ENCODE measurements at places on chromosomes 5 and 9.

DNA sequence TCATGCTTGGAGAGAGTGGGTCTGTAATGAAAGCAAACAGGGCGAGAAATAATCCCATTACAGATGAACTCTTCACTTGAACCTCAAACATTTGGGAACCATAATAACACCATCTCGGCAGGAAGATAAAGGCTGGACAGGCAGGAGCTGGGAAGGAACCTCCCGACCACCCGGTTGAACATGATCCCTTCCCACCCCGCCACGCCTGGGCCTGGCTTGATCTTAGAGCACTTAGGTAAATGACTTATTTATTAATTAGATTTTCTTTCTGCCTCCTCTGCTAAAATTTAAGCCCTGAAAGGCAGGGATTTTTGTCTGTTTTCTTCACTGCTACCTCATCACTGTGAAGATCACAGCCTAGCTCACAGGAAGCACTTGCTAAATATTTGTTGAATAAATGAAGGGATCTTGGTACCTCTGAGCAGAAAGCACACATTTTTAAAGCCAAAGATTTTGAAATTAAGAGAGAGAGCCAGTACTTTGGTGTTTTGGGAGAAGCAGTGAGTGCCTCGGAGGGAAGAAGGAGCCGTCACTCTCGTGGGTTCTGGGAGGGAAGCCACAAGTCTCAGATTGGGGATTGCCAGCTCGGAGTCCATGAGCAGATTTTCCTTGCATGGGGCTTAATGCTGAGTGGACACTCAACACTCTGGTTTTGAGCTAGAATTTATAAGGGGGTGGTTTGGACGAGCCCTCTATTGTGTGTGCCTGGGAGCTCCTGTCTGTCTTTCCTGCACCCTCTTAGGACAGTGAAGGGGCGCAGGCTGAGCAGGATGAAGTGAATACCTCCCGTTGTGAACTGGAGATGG is 133.3 kb downstream of the MACROH2A1 start:
- peaks cover 2% of the 10 kb centered on the region for H3K27me3 ChIP-seq
- H3K36me3 ChIP-seq = no peaks in the 10 kb centered on the region
- H3K27ac ChIP-seq = no peak overlapping the region
- peaks cover 2% of the 10 kb centered on the region for H3K4me1 ChIP-seq

GRCh38 chr9:71675857-71676165 is 92.5 kb downstream of the CEMIP2 start:
- H3K27ac ChIP-seq = no peak overlapping the region
- H3K27me3 ChIP-seq = no peaks in the 10 kb centered on the region
- no peak for DNase-seq
- no peak overlapping the region for H3K4me3 ChIP-seq
- H3K4me1 ChIP-seq = no peaks in the 10 kb centered on the region

- H3K27ac ChIP-seq = no peak overlapping the region
- DNase-seq = no peak
- no peaks in the 10 kb centered on the region for H3K36me3 ChIP-seq
- no peak overlapping the region for H3K4me3 ChIP-seq
- no peaks in the 10 kb centered on the region for H3K27me3 ChIP-seq
These were observed 82.3 kb downstream of the SECISBP2 start for GRCh38 chr9:89400403-89401116.

DNA sequence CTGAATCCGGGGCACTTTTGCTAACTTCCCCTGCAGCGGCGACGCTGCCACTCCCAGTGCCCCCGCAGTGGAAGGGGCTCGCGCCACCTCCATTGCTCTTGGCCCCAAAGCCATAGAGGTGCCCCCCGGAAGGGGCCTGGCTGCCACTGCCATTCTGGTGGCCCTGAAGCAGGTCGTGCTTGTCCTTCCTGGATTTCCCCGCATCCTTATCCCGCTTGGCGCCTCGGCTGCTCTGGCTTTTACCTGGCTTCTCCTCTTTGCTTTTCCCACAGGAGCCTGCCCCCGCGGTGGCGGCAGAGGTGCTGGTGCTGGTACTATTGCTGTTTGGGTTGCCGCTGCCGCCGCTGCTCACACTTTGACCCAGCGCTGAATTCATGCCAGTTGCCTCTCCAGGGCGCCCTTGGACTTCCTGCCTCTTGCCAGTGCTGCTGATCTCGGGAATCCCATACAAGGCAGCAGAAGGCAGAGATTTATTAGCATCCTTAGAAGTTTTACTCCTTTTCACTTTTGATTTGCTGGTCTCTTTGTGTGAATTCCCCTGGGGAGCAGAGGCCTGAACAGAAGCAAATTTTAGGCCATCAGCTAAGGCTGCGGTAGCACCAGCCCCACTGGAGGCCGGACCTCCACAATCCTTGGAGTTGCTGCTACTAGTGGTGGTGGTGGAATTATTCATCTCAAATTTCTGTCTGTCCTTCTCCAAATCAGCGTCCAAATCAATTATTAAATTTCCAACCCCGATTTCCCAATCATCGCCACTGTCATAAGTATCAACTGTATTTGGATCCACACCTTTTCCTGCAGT is 2.1 kb downstream of the ZNF608 start:
- H3K4me3 ChIP-seq = peak overlapping the region; percentile 82
- H3K4me1 ChIP-seq = peaks cover 2% of the 10 kb centered on the region
- H3K27ac ChIP-seq = peak overlapping the region; percentile 76
- no peak for DNase-seq
- H3K27me3 ChIP-seq = no peaks in the 10 kb centered on the region

DNA sequence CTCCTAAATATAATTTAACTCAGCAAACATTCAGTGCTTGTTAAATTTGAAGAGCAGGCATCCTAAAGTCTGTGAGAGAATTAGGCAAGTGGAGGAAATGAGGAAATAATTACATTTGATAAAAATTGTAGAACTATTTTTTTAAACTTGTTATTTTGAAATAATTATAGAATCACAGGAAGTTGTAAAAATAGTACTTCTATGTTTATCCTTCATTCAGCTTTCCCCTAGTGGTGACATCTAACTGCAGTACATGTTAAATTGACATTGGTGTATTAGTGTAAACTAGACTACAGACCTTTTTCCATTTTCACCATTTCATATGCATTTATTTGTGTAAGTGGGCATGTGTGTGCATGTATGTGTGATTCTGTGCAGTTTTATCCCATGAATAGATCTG is 51.6 kb downstream of the F2RL2 start:
- no peaks in the 10 kb centered on the region for H3K4me1 ChIP-seq
- H3K27me3 ChIP-seq = no peaks in the 10 kb centered on the region
- no peak overlapping the region for H3K4me3 ChIP-seq
- DNase-seq = no peak
- no peak overlapping the region for H3K27ac ChIP-seq
- peaks cover 3% of the 10 kb centered on the region for H3K36me3 ChIP-seq

DNA sequence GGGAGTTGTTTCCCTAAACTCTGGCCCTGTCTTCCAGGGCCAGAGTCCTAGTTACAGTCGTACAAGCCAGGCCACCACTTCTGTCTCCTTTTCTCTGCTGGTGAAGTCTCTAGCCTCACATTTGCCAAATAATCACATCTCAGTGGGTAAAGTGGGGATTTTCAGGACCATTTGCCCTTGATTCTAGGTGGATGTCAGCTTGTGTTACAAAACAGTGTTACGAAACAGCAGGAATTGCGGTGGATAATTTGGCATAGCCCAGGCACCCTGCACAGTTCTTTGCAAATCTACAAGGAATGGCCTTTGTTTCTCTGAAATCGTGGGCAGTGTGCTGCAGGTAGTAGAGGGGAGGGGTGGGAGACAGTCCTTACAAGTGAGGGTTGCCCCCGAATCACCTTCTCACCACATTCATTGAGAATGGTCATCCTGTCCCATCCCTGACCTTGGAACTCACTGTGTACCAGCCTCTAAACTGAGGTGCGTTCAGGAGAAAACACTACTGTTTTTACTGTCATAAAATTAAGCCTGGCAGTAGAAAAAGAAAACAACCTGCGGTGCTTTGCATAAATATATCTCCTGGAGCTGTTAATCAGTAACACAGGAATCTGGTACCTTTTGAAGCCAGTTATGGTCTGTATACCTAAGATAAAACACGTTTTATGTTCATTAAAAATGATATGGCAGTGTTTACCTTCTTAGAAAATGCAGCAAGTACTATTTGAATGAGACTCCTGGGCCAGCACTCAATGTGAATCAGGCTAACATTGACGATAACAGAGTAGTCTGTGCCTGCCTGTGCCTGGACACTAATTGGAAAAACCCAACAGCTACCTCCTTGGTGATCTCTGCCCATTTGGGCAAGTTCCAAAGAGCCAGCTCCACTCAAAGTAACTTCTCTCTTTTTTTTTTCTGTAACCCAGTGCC is 44.3 kb downstream of the CYSTM1 start:
- H3K4me1 ChIP-seq = no peaks in the 10 kb centered on the region
- H3K36me3 ChIP-seq = no peaks in the 10 kb centered on the region
- H3K27me3 ChIP-seq = no peaks in the 10 kb centered on the region
- H3K27ac ChIP-seq = peak overlapping the region; percentile 20

- H3K36me3 ChIP-seq = no peaks in the 10 kb centered on the region
- peaks cover 5% of the 10 kb centered on the region for H3K4me1 ChIP-seq
These were observed 7.1 kb upstream of the ENTREP1 start for GRCh38 chr9:69317894-69318293.

GRCh38 chr9:86508208-86508903 is 154.1 kb upstream of the TUT7 start:
- H3K27me3 ChIP-seq = no peaks in the 10 kb centered on the region
- H3K27ac ChIP-seq = no peak overlapping the region
- DNase-seq = no peak
- H3K4me1 ChIP-seq = no peaks in the 10 kb centered on the region
- H3K4me3 ChIP-seq = no peak overlapping the region

DNA sequence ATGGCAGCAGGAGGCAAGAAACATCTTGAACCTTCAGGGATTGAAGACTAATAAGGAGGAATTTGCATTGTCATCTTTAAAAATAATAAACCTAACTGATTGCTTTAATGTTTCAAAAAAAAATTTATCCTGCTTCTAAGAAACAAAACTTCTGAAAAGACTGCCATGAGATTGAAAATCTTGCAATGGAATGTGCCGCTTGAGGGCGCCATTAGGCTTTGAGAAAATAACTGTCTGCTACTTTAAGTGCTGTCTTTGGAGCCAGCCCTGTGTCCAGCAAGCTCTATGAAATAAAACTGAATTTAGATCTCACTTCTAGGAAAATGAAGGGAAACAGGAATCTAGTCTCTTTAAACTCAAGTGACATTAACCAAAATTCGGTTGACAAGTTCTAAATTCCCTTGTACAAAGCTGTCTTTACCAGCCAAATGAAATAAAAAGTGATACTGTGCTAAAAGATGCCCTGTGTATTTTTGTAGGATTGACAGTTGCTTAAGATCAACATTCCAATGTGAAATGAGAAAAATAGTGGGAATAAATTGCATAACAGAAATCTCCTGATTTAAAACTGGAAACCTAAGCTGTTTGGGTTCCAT is 79.4 kb downstream of the ESM1 start:
- H3K4me3 ChIP-seq = no peak overlapping the region
- DNase-seq = peak; percentile 57
- H3K27me3 ChIP-seq = no peaks in the 10 kb centered on the region
- no peaks in the 10 kb centered on the region for H3K36me3 ChIP-seq
- no peak overlapping the region for H3K27ac ChIP-seq

GRCh38 chr5:27911216-27911615 is 872.8 kb upstream of the CDH9 start:
- no peaks in the 10 kb centered on the region for H3K27me3 ChIP-seq
- no peaks in the 10 kb centered on the region for H3K4me1 ChIP-seq
- no peak overlapping the region for H3K27ac ChIP-seq
- no peak for DNase-seq
- H3K36me3 ChIP-seq = no peaks in the 10 kb centered on the region

DNA sequence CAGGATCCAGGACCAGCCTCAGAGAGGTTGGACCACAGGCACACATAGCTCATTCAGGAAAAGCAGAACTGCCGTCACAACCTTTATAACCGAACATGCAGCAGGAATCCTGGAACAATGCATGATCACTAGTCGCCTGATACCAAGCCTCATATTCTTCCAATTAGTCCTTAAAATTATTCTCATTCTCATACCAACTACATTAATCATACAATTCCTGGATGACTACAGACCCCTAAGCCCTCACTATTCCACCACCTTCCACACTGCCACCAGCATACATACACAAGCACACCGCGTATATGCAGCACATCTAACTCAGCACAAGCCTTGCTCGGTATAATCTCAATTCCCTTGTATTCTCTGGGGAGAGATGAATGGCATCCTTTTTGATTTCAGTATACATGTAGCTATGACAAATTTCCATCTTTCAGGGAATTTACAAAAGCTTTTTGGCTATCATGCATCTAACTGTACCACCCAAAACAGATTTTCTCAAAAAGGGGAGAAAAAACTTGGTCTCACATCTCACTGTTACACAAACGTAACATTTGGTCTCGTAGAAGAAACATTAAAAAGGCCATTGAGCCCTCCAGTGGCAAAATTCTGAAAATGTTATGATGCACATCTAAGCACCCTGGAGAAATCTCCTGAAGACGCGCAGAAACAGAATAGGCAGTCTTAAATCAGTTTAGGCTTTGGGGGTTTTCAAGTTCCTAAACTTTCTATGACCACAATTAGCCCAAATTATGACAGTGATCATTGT is 46.2 kb downstream of the MCTP1 start:
- H3K4me3 ChIP-seq = no peak overlapping the region
- no peaks in the 10 kb centered on the region for H3K4me1 ChIP-seq
- peaks cover 5% of the 10 kb centered on the region for H3K27me3 ChIP-seq
- H3K36me3 ChIP-seq = no peaks in the 10 kb centered on the region
- H3K27ac ChIP-seq = no peak overlapping the region
- DNase-seq = no peak

- H3K4me1 ChIP-seq = no peaks in the 10 kb centered on the region
- no peaks in the 10 kb centered on the region for H3K27me3 ChIP-seq
- no peaks in the 10 kb centered on the region for H3K36me3 ChIP-seq
- H3K27ac ChIP-seq = no peak overlapping the region
- no peak for DNase-seq
- H3K4me3 ChIP-seq = no peak overlapping the region
These were observed 132.8 kb upstream of the PAPPA start for GRCh38 chr9:116020801-116021200.

DNA sequence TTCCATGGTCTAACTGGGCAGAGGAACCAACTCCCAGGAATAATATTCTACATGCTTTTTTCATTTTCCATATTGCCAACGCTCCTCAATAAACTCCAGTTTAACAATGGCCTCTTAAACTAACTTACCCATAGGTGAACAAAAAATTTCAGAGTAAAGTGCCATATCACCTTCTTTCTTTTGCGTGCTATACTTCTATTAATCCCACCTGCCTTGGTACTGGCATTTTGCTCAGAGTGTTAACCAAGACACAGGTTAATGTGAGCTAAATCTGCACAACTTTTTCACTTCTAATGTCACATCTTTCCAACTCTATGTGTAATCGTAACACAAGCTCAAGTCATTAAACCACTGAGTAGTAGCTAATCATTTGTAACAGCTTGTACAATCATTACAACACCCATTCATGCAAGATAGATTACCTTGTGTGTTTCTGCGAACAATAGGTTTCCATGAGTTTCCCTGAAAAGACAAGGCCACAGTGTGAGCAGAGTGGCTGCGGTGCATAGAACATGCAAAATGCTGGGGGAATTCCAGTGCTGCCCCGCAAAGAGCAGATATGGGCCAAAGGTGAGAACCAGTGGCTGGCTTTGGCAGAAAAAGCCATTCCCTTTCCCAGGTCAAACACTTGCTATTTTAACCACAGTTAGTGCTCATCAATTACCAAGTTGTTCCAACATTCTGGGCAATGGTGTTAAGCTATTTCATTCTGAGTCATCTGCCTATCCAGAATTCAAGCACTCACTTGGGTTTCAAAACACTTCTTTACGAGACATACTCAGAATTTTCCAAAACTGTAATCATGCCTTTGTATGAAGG is 42.8 kb downstream of the TIMD4 start:
- H3K27me3 ChIP-seq = no peaks in the 10 kb centered on the region
- no peak for DNase-seq
- H3K27ac ChIP-seq = no peak overlapping the region
- H3K36me3 ChIP-seq = no peaks in the 10 kb centered on the region

- no peaks in the 10 kb centered on the region for H3K36me3 ChIP-seq
- DNase-seq = no peak
- no peak overlapping the region for H3K4me3 ChIP-seq
- no peaks in the 10 kb centered on the region for H3K4me1 ChIP-seq
These were observed 21.3 kb downstream of the ARRDC3 start for GRCh38 chr5:91361790-91362189.

All from neuronal stem cell (in vitro differentiated cells).